Hypothalamus (tissue), 51 donors: ENCODE measurements at places on chromosomes 6 and 20.

GRCh38 chr6:124164343-124164742 lies 360.7 kb downstream of the NKAIN2 start:
- no peak for DNase-seq

- DNase-seq, result peak; percentile 15
Measured at GRCh38 chr20:38804682-38805501, 605 bp upstream of the PPP1R16B start.

GRCh38 chr6:33417903-33418689 lies at the start of gene CUTA:
Gene CUTA (minus strand): TSS chr6:33418107. CDS start chr6:33418000, 107 bp downstream.
- DNase-seq, result peak; percentile 100

GRCh38 chr20:56796345-56796744 lies 167.2 kb downstream of the TFAP2C start:
- no peak for DNase-seq

GRCh38 chr20:401682-402495 lies 6.2 kb upstream of the RBCK1 start:
- DNase-seq, result no peak

- no peak for DNase-seq
Measured at GRCh38 chr20:44154521-44155001, 32.4 kb downstream of the JPH2 start.

DNA sequence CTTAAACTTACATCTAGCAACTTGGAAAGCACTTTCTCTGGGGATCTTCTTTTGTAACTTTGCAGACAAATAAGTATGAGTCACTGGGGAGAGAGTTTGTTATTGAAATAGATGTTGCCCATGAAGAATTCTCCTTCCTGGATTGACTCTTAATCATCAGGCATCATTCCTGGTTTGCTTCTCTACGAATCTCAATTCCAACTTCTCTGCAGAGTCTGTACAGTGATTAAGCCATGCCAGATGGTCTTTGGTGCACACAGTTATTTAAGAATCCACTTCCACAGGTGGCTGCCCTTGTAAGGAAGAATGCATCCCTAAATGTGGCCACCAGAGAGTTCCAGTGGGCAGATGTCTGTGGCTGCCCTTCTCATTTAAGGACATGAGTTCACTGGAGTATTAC lies 25.7 kb downstream of the MYCT1 start:
- DNase-seq, result no peak

DNA sequence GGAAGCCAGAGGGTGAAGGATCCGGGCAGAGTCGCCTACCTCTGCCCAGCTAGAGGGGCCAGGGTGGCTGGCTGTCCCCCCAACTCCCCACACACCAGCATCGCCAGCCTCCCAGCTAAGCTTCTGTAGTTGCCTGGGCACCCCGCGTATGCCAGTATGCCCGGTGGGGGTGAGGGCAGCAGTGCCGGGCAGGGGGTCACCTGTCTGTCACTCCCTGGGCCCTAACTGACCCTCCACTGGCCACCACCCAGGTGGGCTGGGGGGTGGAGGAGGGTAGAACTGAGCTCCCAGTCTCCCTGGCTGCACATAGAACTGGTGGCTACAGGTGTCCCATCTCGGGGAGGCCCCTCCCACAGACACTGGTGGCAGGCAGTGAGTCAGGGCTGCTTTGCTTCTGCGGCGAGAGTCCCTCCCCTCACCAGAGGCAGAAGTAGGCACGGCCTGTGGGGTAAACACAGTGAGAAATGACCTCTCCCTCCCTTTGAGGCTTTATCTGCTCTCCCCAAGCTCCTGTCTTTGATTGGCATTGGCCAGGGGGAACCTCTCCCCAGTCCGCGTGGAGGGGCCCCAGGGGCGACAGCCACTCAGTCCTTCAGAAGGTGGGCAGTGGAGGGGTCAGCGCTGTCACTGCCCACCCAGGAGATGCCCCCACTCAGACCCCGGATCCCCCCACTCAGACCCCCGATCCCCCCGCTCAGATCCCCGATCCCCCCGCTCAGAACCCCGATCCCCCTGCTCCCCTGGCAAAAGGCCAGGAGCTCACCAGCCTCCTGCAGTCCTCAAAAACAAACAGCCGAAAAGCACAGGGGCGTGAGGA lies 2.5 kb downstream of the NTSR1 start:
- no peak for DNase-seq

DNA sequence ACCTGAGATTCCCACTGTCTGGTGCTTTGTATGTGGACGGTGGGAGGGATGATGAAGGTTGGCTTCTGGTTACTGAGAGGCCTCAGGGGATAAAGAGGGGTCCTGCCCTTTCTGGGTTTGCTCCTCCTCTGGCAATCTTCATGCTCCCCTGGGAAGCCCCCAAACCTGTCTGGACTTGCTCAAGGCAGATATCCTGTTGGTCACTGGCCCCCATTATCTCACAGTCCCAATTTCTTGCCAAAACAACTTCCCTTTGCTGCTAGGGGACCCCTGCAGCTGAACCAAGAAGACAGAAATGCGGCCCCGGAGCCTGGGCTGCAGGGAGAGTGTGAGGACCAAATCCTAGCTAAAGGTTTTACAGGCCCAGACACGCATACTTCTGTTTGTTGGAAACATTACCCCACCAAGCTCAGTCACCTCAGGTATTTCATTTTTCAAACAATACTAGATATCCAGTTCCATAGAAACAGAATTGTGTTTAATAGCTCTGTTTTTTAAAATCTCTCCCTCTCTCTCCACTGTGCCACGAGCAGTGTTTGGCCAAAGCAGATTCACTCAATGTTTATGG lies 63.4 kb upstream of the MRPS10 start:
- no peak for DNase-seq

- no peak for DNase-seq
Measured at GRCh38 chr20:3276680-3277015, 37.7 kb upstream of the SLC4A11 start.

GRCh38 chr20:35273449-35274171 lies 4.3 kb downstream of the MMP24OS start:
- no peak for DNase-seq

DNA sequence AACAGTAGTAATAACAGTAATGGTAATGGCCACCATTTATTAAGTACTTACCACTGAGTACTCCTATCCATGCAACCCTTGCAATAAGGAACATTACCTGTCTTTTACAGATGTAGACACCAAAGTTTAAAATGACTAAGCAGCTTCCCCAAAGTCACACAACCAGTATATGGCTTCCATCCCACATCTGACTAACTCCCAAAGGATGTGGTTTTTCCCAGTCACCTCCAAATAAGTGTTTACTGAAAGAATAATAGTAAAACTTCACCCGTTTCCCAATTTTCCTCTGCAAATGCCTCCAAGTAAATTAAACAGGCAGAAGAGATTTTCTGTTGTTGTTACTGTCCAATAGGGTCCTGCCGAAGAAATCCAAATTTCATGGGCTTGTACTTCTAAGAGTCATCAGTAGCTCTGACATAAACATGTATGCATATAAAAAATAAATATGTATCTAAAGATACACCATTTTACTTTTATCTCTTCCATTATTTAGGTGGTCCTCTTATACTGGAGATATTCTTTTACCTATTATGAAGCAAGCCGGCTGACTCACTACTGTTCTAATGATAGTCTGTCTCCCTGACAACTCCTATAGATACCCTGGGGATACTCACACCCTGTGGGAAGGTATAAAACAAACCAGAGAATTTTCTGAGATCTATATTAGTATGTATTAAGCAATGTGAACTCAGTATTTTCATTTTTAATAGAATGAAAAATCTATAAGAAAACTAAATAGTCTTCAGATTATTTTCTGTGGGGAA lies 77.9 kb upstream of the ID4 start:
- no peak for DNase-seq

GRCh38 chr20:328027-328974 lies 2.9 kb downstream of the SOX12 start:
- no peak for DNase-seq
